ENCODE measurements at places on chromosomes 4 and X. TPM values are rescaled to one million over a fixed set of nuclear protein-coding genes. Genes with fewer than 3 reads are reported as not detected.

The GBA3 gene
- not detected for total RNA-seq

The IQCM gene
- total RNA-seq, result not detected

The RHOXF2 gene
- total RNA-seq, result not detected

The XAGE1B gene
- total RNA-seq, result 206 TPM

The HMGN5 gene
- 2.1 TPM for total RNA-seq

The USP17L10 gene
- not detected for total RNA-seq

The UGT8 gene
- 0.14 TPM for total RNA-seq

The ZCCHC18 gene
- total RNA-seq, result 0.09 TPM

The NKX1-1 gene
- 0.06 TPM for total RNA-seq

The CHRDL1 gene
- total RNA-seq, result not detected

The SFRP2 gene
- total RNA-seq, result 0.03 TPM

The UGT2B15 gene
- total RNA-seq, result 0.03 TPM

The FGF5 gene
- 0.09 TPM for total RNA-seq

The BEX1 gene
- total RNA-seq, result not detected

The CLCN5 gene
- total RNA-seq, result 2.0 TPM

The VCX gene
- total RNA-seq, result not detected

The SSX4B gene
- not detected for total RNA-seq

The MAGEC1 gene
- total RNA-seq, result 0.05 TPM

The USP17L20 gene
- total RNA-seq, result not detected

The C4orf51 gene
- total RNA-seq, result not detected

The F8A3 gene
- total RNA-seq, result 1.0 TPM

The FAM236C gene
- not detected for total RNA-seq
